CD4-positive, alpha-beta T cell treated with Interleukin-2 at 100 ng/mL for 4 hours (primary cell): ENCODE measurements at places on chromosomes 2 and 18.

GRCh38 chr2:88199912-88200682 lies 30.0 kb downstream of the THNSL2 start:
- DNase-seq = peak; percentile 22

DNA sequence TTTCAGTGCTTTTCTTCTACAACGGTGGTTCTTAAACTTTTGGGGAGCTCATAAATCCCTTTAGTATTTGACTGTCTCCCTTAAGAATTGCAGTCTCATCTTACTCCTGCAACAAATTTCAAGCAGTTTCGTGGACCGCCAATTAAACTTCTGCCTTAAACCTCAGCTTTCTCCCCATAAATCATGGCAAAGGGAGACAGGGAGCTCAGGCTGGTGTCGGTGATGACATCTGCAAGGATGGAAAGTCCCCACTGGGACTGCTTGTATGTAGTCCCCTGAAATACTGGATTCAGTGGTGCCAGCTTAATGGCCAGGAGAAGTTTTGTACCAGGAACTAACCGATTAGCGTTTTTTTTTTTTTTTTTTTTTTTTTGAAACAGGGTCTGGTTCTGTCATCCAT lies 148.7 kb upstream of the ITGA6 start:
- no peak for DNase-seq

- no peak for DNase-seq
Observed at GRCh38 chr2:50469784-50470183, 562.1 kb downstream of the NRXN1 start.

DNA sequence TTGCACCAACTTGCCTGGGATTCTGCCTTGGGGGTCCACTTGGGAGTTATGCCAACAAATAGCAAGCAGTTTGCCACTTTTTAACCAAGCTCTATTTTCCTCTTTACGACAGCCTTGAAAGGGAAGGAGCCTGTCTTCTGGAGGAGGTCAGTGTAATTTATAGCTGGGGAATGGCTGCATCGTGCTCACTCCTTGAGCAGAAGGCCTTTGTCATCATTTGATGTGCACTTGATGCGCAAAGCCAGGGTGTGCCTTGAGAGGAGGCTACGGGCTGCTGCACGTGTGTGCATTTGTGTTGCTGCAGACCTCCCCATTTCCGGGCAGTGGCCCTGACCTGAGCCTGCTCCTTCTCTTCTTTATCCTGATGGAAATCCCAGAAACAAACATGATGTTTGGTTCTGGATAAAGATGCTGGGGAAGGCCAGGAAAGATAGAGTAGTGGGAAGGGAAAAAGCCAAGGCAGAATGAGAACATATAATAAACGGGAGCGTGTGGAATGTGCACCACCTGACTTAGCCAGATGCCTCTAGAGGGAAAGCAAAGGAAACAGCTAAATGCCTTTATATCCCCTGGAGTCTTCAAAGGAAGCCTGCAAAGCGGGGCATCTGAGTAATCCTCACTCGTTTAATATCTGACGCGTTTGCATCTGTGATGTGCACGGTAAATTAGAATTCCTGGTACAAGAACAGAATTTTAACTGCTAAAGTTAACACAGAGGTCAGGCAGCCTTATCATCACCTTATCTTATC lies 68.3 kb upstream of the ZNF521 start:
- DNase-seq = no peak

DNA sequence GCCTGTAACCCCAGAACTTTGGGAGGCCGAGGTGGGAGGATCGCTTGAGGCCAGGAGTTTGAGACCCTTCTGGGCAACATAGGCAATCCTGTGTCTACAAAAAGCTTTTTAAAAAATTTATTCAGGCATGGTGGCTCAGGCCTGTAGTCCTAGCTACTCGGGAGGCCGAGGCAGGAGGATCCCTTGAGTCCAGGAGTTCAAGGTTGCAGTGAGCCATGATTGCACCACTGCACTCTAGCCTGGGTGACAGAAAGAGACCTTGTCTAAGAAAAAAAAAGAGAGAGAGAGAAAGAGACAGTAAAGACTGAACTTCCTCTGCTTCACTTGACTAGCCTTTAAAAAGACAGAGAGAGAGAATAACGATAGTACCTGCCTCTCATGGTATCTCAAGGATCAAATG lies 62.4 kb downstream of the INPP5D start:
- no peak for DNase-seq

GRCh38 chr2:19349911-19350677 lies 8.3 kb downstream of the OSR1 start:
- peak; percentile 51 for DNase-seq

DNA sequence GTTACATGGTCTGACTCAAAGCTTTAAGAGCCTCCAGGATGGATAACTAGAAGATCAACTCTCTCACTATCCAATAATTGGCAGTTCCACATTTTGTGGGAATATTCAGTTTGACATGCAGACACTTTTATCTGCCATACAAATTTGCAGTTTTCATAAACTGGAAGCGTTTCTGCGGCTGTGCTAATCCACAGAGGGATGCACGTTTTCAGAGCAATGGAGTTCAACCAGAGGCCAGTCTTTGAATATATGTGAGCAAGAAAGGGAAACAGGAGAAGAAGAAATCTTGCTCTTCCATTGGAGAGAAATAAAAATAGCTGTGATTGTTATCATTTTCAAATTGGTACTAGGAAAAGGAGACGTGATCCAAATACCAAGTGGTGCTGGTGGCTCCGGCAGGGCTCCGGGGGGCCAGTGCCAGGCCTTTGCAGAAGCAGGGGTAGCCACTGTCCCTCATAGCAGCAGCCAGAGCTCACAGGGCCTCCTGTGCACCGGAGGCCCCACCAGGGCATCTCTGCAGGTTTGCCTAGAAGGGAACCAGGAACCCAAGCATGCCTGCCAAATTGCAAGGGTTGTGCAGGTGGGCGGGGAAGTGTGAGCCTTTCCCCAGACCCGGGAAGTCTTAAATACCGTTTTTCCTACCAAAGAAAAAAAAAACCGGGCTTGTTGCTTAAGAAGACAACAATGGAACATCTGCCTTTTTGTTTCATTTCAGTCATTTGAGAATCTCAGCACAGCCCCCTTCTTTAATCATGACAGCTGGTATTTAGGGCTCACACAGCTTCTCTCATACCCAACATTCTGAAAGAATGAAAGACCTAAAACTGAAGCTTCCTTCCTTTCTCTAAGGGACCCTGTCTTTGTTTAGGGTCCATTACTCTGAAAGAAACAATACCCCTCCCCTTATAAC lies 791.1 kb upstream of the SOX11 start:
- DNase-seq = no peak

DNA sequence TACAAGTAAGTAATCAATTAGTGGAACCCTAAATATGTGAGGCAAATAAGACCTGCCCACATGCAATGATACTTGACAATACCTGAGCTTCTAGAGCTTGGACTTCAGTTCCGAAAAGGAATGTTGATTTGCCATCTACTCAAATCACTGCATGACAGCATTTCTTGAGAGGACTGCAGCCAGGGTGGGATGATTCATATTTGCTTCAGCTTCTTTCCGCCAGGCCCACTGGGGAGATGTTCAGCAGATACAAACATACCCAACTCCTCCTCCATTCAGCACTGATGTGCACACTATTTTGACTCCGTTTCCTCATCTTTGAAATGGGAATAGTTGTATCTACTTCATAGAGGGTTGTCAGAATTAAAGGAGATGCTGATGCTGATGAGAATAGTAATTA lies 28.8 kb upstream of the TMEM177 start:
- DNase-seq = no peak

DNA sequence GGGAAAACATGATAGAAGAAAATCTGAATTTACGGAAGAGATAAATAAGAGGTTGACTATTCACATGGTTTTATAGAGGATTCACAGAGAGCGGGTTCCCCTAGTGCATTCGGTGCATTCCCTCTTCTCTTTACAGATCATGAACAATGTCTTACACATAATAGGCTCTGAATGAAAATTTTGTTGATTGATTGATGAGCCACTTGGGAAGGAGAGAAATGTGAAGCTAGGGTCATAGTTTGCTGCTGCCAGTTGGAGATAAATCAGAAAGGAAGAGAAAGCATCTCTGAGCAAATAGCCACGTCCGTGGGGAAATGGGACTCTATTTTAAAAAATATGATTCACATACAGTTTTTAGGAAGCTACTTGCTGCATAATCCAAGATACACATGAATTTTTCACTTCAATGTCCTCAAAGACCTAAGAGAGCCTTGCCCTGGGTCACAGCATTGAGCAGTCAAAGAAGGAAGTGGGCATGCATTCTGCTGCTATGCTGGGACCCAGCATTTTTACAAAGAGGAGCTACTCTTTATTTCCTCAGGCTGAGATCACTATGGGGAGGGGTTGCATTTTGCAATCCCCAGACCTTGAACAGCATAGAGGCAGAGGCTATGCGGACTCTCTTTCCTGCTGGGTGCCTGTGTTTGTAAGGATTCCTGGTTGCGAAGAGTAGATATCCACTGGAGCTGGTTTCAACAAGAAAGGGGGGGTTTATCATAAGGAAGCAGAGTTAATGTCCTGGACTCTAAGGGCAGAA lies 395.3 kb downstream of the TSN start:
- no peak for DNase-seq

- no peak for DNase-seq
Observed at GRCh38 chr2:175854129-175854528, 147.9 kb downstream of the LNPK start.

GRCh38 chr18:73852789-73853549 lies 294.7 kb downstream of the FBXO15 start:
- DNase-seq = no peak

DNA sequence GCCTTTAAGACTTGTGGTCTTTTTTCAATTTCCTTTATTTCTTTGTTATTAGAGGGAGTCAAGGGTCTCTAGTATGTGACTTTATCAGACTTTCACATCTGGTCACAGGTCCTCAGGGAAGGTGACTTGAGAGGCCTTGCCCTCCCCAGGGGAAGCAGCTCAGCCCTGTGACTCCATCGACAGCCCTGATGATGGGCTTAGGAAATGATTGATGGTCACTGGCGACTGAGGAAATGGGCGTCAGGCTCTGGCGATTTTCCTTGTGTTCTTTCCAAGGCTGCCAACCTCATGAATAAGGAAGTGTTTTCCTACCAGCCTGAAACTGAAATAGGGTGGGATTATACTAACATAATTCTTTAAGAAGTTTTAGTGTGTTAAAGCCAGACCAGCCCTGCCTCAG lies 21.1 kb downstream of the SERPINE2 start:
- DNase-seq = no peak

DNA sequence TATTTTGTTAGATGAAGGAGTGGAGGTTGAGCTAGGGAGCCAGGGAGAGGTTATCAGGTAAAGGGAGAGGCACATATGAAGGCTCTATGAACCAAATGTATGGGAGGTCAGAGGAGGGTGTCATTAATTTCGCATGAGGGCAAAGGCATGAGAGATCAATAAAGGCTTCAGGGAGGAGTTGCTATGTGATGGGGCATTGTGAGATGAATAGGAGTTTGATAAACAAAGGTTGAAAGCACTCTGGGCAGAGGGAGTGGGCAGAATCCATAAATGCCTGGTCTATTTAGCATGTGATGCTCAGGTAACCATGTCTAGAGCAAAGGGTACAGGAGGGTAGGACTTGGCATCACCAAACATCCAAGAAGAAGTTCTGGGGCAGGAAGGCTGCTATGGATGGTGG lies 273.4 kb downstream of the HAUS1 start:
- no peak for DNase-seq

GRCh38 chr2:232013701-232014353 lies 52.3 kb downstream of the DIS3L2 start:
- no peak for DNase-seq

GRCh38 chr2:43276962-43277391 lies 50.6 kb upstream of the ZFP36L2 start:
- no peak for DNase-seq

GRCh38 chr2:80293039-80293438 lies 11.5 kb downstream of the LRRTM1 start:
- no peak for DNase-seq

DNA sequence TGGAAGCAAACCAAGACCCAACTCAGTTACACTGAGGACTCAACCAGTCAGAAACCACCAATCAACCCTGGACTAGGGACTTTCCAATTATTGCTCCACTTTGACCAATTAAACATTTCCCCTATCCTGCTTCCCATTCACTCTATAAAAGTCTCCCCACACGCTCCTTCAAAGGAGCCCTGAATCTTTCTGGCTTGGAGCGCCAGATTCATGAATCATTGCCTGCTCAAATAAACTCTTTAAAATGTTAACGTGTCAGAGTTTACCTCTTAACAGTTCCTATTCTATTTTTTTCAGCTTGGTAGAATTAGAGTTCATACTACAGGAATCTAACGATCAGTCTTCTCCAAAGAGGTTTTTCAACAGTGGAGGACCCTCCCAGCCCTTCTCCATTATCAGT lies 20.7 kb upstream of the SULT1C2 start:
- DNase-seq = no peak

DNA sequence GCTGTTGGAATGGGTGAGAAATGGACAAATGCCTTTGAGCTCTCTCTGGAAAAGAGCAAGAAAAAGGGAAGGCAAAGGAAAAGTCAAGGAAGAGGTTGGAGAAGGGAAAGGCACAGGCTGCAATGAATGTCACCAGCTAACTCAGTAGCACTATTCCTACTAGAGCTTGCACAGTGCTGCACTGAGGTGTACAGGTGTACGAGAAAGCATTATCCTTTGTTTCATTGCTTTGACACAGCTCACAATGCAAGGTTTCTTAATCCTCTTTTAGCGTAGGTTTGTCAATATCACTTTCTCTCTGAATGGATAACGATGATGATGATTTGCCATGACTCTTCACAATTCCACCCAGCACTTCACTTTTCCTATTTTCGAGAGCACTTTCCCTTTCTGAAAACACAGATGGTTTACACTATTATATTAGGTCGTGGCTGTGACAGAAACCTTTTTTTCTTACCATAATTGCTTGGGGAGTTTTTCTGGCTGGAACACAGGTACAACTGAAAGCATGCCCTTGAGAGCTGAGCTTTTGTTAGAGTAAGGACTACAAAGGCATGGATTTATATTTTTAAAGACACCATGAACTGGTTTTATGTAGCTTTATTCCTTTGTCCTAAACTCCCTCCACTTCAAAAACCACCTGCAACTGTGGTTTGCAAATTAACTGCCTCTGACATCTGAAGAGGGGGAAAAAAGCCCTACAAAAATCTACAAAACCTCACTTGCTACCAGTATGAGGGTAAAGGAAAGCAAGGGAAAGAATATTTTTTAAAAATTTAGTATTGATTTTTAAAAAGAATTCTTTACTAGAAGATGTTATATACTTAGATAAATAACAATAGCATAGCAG lies 265.5 kb downstream of the TGIF1 start:
- no peak for DNase-seq

- no peak for DNase-seq
Observed at GRCh38 chr2:216916956-216917650, 57.2 kb upstream of the TNP1 start.

- no peak for DNase-seq
Observed at GRCh38 chr2:25374827-25375226, 33.1 kb upstream of the DNMT3A start.
